Vagina (tissue), 2 donors: ENCODE measurements at places on chromosomes 11 and 22. TPM values are rescaled to one million over a fixed set of nuclear protein-coding genes. Genes with fewer than 3 reads are reported as not detected.

SLC15A3 gene
- 23.1 TPM for total RNA-seq

OR4D5 gene
- total RNA-seq = not detected

ADAMTS8 gene
- total RNA-seq = 1.5 TPM

CHST1 gene
- total RNA-seq = 2.0 TPM

TMPRSS6 gene
- total RNA-seq = not detected

RAB38 gene
- total RNA-seq = 24.1 TPM

GRCh38 chr11:126339073-126339862 lies 16.2 kb upstream of the ST3GAL4 start:
- DNase-seq = no peak

- DNase-seq = no peak
These were observed 79.5 kb upstream of the SLC25A18 start for GRCh38 chr22:17483688-17484372.

- DNase-seq = no peak
These were observed 14.7 kb downstream of the MGAT3 start for GRCh38 chr22:39471381-39472141.

GRCh38 chr11:131770801-131771200 lies 400.4 kb downstream of the NTM start:
- DNase-seq = no peak

DNA sequence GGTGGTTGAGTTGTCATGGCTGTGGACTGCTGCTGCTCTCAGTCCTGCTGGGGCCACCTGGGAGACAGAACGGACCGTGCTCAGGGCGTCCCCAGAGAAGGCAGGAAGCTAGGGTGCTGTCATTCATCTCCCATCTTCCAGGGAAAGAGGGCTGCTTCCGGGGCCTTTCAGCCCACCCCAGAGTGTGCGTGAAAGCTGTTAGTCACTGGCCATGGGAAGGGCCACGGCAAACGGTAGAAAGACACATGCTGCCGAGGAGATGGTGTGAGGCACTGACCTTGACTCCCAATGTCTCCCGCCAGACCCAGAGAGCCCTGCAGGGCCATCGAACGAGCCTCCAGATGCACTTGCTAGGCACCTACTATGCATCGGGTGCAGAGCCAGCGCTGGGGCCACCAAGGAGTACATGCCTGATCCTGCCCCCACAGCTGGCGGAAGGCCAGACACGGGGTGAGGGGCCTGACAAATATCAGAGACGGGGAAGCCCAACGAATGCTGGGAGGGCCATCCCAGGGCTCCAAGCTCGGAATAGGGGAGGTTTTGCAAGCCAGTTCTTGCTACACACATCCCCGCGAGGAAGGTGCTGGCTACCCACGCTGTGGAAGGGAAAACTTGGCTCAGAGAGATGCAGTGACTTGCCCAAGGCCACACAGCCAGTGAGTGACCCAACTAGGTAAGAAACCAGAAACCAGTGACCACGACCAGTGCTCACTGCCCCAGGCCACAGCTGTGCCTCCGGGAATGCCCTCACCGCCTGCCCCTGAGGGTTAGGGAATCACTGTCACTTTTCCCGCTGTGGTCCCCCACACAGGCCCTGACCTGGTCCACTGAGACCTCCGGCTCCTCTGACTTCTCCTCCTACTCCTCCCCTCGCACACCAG lies 10.1 kb downstream of the RAC2 start:
- no peak for DNase-seq

DNA sequence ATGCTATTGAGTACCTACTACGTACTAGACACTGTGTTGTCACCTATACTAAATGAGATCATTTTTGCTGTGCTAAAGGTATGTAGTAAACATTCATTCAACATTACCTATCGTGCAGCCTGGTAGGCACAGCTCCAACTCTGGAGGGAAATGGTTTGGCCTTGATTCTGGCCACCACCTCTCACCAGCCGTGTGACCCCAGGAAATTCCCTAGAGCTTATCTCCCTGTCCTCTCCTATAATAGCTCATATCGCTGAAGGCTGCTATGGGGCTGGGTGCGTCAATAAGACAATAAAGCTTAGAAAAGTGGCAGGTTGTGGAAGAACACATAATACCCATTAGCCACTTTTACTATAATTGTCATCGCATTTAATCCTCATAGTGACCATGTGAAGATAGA lies 107.5 kb downstream of the MYO18B start:
- DNase-seq = no peak

GRCh38 chr22:39128508-39128907 lies 24.0 kb downstream of the CBX7 start:
- no peak for DNase-seq

- no peak for DNase-seq
These were observed 64.8 kb downstream of the CADM1 start for GRCh38 chr11:115439385-115439784.
